ENCODE measurements at places on chromosomes 6 and 20.

- DNase-seq: no peak
Observed at GRCh38 chr20:53890443-53891305, 179.7 kb downstream of the BCAS1 start.

GRCh38 chr6:156777577-156778453 lies 637 bp downstream of the ARID1B start:
- no peak for DNase-seq

DNA sequence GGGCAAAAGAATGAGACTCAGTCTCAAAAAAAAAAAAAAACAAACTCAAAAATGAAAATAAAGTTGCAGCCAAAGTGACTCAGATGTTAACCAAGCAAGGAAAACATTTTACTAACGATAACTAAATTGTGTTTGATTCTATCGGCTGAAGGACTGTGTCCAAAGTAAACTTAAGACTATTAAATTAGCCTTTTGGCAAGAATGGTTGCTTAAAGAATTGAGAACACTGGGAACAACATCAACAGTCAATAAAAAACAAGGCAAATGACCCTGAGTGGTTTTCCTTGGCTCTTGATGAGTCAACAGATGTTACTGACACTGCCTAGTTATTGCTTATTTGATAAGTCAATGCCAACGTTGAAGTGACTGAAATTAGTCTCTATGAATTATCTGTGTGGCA lies 36.7 kb downstream of the POU3F2 start:
- peak; percentile 7 for DNase-seq

DNA sequence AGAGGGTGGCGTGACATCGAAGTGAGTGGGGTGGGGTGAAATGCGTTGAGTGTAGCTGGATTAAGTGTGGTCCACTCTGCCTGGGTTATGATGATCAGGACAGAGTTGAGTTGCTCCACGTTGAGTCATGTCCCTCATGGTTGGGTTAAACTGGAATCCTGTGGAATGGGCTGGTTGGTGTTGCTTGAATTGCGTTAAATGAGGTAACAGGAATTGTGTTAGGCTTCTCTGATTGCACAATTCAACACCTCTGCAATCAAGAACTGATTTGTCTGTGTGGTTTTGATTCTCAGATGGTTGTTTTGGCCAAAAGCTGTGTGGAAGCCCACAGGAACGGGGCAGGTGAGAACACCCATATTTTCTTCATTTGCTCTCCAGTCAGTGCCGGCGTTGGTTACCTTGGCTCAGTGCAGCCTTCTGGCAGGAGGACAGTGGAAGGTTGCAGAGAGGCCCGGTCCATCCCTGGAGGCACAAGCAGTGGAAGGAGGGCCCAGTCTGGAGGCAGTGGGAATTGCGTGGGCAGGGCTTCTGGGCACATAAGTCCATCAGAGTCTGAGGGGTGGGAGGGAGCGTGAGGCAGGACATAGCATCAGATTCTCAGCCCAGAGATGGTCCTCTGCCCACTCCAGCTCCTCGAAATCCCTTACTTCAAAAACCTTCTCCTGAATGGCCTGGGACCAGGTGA lies 11.6 kb downstream of the NOTCH4 start:
- DNase-seq: no peak

- no peak for DNase-seq
Observed at GRCh38 chr20:32544893-32545840, 40.0 kb downstream of the NOL4L start.

DNA sequence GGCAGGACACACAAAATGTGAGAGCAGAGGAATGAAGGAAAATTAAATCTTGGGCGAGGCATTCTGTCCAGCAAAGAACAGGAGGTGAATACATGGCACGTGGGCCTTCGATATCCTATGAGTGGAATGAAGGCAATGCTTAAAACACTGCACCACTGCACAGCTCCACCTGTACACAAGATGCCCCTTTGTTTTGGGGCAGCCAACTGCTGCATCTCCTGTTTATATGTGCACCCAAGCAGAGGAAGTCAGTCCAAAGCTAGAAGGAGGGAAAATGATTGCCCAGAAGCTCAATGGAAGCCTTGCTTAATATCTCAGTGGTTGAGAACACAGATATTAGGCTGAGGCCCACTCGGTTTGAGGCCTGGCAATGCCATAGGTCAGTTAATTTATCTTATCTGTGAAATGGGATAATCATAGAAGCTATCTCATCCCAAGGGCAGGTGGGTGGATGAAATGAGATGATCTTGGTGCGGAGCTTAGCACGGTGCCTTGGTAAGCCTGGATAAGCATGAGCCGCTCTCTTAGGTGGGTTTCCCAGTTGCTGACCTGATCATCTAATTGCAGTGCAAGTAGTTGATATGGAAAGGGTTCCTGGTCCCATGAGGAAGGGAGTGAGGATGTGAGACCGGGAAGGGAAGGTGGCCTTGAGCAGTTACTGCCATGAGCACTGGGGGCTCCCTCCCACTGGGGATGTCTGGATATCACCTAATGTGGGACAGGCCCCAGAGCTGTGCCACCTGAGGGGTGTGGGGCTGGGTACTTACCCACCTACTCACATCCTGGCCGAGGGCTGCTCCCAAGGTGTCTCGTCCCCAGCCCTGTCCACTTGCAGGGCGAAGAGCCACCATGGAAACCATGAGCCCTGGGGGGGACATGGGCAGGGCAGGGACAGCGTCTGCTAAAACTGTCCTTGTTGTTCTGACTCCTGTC lies 9.9 kb downstream of the BANF2 start:
- DNase-seq: no peak

- no peak for DNase-seq
Observed at GRCh38 chr6:144098993-144099392, 3.6 kb upstream of the SF3B5 start.

DNA sequence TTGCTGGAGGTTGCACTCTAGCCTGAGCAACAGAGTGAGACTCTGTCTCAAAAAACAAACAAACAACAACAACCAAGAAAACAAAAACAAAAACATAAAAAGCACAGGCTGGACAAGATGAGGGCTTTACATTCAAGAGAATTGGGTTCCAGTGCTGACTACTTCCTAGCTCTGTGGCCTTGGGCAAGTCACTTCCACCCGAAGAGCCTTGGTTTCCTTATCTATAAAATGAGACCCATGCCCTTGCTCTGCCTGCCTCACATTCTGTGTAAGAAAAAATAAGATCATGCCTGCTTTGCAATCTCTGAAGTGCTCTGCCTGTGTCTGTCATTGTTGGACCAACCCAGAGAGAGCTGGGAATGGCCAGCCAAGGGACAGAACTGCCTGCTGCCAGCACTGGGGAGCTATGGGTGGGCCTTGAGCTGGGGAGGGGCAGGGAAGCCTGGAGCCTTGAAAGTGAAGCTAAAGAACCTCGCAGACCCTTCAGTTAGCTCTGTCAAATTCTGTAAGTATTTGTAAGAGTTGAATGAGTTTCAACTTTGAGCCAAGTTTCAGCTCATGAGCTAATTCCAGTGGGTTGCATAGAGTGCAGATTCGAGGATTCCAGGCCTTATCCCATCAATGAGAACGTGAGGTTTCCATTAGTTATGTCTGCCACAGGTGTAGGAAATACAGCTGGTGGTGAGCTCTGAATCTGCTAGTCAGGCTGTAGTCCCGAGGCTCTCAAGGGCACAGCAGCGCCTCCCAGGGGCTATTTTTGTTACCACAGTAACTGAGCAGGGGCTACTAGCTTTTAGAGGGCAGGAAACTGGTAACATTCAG lies 93.2 kb downstream of the DLGAP4 start:
- DNase-seq: no peak

GRCh38 chr20:48631114-48632016 lies 196.4 kb downstream of the PREX1 start:
- DNase-seq: no peak

DNA sequence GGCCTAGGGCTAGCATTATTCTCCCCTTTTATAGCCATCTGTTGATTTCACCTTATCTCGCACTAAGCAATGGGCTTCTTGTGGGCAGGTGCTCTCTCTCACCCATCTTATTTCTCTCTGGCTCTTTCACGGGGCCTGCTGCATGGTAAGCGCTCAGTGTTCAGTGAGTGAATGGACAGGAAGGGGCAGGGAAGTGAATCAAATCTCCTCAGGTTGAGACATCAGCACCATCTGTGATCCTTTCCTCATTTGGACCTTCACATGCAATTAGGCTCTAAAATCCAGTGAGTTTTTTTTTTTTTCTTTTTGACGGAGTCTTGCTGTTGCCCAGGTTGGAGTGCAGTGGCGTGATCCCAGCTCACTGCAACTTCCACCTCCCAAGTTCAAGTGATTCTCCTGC lies 76.5 kb upstream of the EZR start:
- DNase-seq: no peak

Data from amniotic stem cell (primary cell).